ENCODE measurements at places on chromosomes 16 and 17.

GRCh38 chr17:34879146-34879545, 82.1 kb downstream of the CCT6B start:
- DNase-seq: no peak

GRCh38 chr16:67514382-67514828, 14.2 kb upstream of the RIPOR1 start:
- peak; percentile 82 for DNase-seq

GRCh38 chr17:79556271-79556670, 54.6 kb downstream of the RBFOX3 start:
- DNase-seq: no peak

GRCh38 chr16:1079341-1079740, 6.8 kb downstream of the SSTR5 start:
- no peak for DNase-seq

DNA sequence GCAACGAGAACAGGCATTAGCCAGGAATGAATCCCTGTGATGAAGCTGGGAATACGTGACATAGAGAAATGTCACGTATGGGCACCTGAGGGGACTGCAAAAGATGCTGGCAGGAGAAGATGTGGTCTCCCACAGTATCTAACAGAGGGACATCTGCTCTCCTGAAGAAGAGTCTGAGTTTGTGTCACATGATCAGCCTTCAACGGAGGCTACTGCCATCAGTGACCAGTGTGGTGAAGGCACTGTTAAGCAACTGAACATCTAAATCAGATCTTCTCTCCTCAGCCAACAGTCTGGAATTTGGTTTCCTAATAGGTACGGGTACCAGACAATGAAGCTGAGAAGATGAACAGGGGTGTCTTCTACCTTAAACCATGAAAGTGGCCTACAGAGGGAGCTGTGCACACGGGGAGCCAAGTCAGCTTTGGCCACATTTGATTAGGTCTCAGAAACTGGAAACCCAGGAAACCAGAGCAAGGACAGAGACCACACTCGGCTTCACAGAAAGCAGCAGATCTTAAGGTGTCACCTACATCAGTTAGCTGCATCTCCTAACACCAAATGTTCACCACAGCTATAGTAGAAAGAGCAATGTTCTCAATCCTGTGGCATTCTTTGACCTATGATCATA, 41.8 kb downstream of the BRD7 start:
- no peak for DNase-seq

DNA sequence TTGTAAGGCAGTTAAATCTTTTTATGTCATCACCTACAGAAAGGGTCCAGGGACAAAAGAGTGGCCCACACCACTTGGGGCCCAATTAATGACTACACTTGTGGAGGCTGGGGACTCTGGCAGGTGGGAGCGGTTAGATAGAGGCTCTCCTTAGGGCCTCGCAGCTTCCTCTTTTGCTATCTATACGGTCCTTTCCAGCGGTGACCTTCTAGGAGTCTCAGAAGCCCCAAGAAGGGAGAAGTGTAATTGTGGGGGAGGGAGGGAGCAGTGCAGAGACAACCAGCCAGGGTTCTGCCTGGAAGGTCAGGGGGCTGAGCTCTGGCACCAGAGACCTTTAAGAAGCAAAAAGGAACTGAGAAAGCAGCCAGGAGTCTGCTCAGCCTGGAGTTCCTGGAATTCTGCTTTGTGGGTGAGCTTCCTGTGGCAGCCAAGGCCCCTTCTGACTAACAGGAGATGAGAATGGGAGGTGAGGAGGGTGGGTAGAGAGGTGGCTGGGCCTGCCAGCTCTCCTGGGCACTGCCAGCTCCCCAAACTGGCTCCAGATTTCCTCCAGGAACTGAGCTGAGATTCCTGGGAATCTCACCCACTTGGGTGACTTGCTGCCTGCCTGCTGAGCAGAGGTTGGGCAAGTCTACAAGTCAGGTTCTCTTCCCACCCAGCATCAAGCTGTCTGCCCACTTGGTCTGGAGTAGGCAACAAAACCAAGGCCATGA, 16.3 kb upstream of the MAP3K14 start:
- DNase-seq: peak; percentile 46

DNA sequence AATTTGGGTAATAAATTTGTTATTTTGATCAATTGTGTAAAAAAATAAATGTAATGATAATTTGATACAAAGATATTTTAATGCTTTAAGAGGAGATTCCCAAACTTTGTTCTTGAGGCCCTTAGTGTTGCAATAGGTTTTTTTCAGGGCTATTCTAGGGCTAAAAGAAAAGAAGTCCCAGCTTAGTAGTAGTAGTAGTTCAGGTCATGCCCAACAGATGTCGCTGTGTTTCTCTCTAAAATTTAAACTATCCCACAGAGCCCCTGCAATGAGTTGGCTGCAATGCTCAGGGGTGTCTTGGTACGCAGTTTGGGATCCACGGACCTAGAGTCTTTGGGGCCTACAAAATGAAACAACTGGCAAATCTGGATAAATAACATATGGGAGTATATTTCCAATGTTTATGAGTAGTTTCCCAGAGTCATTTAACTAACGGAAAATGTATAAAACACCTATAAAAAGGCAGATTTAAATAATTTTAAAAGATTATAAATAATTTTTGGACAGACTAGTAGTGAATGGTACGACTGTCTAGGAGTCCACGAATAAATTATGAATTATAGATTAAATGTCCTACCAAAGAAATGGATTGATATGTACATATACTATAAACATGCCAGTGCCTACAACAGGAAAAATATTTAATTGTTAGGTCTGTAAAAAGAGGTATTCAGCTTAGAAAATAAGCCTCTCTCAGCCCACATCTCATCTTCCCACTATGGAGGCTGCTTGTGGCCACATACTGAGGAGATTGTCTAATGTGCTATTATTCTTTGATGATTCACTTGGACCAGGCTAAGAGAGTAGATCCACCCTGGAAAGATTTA, 228.5 kb upstream of the PMFBP1 start:
- DNase-seq: no peak

GRCh38 chr16:1197237-1197866, 27.7 kb downstream of the TPSG1 start:
- no peak for DNase-seq

DNA sequence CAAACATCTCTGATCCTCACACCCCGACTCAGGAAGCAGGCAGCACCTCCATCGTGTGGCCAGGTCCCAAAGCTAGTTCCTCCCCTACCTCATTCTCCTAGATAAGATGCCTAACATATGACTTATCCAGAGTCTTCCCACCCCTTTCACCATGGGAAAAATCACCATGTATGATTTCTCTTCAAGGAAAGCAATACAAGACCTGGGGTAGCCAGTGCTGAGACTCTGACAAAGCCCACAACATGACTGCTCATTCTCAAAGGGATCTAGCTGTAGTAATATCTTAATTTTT, 45.1 kb downstream of the CMTM4 start:
- no peak for DNase-seq

DNA sequence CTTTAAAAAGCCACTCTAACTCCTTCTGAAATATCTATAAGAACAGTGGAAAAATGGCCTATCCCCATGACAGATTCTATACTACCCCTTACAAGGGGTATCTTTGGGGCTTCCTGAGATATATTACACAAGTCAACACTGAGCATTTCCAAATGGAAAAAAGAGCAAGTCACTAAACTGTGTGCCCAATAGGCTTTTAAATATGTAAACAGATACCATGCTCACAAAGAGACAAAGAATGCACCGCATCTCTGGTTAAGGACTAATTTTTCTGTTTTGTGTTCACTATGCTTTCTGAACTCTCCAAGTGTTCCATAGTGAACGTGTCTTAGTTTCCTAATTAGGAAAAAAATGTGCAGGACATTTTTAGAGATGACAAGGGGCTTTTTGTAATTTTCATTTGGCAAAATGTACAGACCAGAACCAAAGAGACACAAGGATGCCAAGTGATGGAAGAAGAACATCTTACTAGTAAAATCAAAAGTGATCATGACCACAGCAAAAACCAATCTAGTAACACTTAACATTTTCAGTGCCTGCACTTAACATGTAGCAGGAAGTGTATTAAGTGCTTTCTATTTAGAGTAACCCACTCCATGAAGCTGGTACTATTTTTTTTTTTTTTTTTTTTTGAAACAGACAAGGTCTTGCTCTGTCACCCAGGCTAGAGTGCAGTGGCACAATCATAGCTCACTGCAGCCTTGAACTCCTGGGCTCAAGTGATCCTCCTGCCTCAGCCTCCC, 21.5 kb downstream of the MYH11 start:
- no peak for DNase-seq

DNA sequence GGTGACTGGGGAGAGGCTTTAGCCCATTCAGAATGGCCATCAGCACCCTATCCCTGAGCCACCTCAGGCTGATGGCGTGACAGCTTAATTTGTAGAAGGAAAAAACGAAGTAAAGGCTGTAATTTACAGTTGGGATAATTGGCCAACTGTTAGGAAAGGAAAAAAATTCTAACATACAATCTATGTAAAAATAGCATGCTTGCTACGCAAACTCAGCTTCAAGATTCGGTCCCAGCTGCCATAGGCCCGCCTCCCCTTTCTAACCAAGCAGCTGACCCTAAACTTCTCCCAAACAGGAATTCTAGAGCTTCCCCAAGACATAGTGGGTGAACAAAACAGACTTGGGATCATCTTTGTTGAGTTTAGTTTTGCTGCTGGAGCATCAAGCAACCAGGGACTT, 4.9 kb downstream of the SEZ6 start:
- no peak for DNase-seq

- no peak for DNase-seq
These were observed 111.7 kb upstream of the HS3ST4 start for GRCh38 chr16:25580041-25580440.

DNA sequence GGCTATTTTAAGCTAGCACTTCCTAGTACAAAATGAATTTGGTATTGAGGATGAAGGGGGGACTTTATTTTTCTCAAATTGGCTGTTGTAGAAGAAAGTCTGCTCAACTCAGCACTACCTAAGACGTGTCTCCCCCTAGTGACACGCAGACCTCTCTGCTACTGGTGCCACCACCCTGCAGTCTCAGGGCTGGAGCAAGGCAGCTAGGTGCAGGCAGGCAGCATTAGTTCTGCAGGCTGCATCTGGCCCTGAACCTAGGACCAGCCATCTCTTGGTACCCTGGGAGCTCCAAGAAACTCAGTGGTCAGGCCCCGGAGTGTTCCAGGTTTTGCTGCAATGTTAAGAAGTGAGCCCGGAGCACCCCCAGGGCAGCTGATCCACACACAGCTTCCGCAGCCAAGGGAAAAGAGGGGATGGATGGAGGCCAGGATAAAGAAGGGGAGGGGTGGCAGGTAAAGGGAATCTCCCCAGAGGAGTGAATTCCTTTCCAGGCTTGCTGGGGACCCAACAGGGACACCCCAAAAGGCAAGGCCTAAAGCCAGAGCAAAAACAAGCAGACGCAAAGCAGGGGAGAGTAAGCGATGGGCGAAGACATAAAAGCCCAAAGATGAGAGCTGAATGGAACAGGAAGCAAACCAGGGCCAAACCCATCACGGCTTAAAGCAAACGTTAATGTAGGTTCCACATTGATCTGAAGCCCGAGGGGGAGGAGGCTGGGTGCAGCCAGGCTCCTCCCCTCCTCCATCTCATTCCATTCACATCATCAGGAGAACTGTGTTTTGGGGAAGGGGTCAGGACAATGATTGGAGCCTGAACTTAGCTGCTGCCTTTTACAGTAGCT, 200.5 kb downstream of the ZFHX3 start:
- DNase-seq: peak; percentile 75

- no peak for DNase-seq
These were observed 13.3 kb downstream of the FLII start for GRCh38 chr17:18245038-18245776.

DNA sequence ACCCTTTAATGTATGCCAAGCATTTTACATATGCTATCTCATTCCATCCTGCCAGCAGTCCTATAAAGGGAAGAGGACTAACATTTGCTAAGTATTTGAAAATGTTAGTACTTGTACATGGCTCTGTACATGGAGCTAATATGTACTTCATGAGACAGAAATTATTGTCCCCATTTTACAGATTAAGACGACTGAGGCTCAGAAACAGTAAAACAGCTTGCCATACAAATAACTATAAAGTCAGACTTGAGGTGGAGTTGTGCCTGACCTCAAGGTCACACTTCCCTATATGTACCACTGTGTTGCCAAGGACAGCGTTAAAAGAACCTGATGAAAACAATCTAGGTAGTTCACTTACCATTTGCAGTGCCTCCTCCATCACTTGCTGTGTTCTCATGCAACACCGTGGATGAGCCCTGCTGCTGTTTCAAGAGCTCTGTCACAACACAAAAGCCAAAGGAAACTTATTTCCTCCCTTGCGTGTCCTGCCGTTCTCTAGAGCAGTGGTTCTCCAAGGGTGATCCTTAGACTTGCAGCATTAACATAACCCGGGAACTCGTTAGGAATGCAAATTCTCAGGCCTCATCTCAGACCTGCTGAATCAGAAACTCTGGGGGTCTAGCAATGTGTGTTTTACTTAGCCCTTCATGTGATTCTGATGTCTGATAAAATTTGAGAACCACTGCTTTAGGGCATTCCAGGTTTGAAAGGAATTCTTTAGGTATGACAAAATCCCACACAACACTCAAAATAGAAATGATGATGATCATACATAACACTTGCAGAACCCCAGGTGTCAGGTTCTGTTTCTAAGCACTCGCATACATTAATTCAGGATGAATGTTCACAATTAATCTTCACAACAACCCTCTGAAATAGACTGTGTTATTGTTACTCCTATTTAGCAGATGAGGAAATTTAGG, 51.2 kb upstream of the MTMR4 start:
- DNase-seq: no peak

GRCh38 chr17:57606111-57606875, 138.8 kb downstream of the CCDC182 start:
- DNase-seq: no peak

- DNase-seq: no peak
These were observed 773.5 kb upstream of the EEF2KMT start for GRCh38 chr16:5870886-5871691.

DNA sequence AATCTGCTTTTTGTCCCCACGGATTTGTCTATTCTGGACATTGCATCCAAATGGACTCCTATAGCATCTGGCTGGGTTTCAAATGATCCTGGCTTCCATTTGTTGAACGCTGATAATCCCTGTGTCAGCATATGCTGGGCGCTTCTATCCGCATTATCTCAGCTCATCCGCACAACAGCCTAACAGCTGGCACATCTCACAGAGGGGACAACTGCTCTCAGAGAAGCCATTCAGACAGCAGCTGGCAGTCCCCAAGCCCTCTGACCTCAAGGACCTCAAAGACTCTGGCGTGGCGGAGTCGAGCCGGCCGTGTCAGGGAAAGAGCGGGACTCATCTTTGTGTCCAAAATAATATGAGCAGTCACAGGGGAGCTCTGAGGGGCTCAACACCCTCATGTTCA, 82.3 kb downstream of the NT5M start:
- no peak for DNase-seq

Measured in cardiac septum (tissue), 1 donor.